Panc1 (cell line): ENCODE measurements at places on chromosomes 12 and 14.

- no peak for DNase-seq
Observed at GRCh38 chr14:104923640-104924420, 849 bp upstream of the PLD4 start.

- DNase-seq: no peak
Observed at GRCh38 chr12:88334271-88334670, 192.2 kb downstream of the TMTC3 start.

DNA sequence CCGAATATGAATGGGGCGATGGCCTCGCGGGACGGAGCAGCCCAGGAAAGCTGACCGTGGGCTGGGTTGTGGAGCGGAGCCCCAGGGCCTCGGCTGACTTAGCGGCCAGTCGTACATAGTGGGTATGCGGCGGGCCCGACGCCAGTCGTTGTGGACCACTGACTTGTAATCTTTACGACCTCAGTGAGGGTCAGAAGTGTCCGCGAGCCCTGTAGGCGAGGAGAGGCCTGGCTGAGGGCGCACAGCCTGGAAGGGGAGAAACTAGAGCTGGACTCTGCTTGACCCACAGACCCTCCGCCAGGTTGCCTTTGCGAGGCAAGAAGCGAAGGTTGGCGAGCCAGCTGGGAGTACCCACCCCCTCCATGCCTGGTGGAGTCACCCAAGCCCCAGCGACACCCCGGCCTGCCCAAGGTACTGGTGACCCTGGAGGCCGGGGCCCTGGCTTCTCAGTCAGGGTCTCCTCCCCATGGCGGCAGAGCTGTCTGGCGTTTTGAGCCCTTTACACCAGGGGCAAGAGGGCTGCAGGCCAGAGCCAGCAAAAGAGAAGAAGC lies 15.6 kb upstream of the DYNC1H1 start:
- no peak for DNase-seq

GRCh38 chr12:120283318-120283717 lies 8.4 kb downstream of the RNU4-2 start:
- DNase-seq: no peak

GRCh38 chr12:13973996-13974395 lies 7.4 kb downstream of the GRIN2B start:
- no peak for DNase-seq

- no peak for DNase-seq
Observed at GRCh38 chr14:95520346-95520745, 3.9 kb upstream of the SYNE3 start.

DNA sequence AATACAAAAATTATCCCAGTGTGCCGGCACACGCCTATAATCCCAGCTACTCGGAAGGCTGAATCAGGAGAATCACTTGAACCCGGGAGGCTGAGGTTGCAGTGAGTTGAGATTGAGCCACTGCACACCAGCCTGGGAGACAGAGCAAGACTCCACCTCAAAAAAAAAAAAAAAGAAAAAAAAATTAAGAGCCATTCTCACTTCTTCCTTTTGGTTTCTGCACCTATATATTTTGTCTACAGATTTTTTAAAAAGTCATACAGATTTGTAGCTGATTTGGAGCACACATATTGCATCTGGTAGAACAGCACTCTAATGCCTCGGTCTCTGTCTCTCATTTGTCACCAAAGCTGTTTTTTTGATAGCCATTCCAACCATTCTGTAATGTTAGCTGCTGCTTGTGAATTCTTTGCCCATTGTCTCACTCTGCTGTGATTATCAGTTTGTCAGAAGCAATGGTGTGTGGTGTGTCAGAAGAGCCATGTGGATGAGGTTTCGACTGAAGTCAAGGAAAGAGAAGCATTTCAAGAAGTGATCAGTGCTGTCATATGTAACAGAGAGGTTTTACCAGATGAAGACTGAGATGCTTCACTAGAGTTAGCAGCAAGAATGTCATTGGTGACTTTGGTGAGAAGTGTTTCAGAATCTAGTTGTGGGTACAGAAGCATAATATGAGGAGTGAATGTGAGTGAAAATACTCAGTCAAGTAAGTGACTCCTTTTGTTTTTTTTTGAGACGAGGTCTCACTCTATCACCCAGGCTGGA lies 8.7 kb upstream of the KTN1 start:
- no peak for DNase-seq

DNA sequence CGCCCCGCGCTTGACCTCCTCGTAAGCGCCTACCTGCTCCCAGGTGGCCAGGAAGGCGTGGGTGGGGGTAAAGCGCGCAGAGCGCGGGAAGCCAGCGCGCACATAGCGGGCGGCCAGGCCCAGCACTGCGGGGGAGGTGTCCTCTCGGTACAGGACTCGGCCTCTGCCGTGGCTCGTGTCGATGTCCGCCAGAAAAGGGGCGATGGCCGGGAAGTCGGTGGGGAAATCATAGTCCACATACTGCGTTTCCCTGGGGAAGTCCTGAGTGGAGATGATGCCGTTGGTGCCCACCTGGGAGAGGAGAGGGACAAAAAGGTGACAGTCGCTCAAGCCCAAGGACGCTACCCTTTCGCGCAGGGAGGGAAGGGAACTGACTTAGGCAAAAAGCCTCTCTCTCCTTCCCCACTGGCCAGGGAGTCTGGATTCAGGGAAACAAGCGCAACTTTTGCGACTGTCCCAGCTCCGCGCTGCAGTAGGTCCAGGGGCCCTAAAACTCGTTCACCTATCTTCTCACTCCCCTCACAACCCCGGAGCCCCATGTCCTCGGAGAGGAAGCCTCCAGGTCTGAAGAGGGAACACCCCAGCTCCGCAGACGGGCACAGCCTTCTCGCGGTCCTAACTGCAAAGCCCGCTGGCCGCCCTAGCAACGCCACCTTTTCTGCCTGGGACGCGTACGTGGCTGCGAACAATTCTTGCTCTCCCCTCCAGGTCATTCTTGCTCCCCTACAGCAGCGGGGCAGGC lies 815 bp downstream of the NID2 start:
- DNase-seq: no peak

DNA sequence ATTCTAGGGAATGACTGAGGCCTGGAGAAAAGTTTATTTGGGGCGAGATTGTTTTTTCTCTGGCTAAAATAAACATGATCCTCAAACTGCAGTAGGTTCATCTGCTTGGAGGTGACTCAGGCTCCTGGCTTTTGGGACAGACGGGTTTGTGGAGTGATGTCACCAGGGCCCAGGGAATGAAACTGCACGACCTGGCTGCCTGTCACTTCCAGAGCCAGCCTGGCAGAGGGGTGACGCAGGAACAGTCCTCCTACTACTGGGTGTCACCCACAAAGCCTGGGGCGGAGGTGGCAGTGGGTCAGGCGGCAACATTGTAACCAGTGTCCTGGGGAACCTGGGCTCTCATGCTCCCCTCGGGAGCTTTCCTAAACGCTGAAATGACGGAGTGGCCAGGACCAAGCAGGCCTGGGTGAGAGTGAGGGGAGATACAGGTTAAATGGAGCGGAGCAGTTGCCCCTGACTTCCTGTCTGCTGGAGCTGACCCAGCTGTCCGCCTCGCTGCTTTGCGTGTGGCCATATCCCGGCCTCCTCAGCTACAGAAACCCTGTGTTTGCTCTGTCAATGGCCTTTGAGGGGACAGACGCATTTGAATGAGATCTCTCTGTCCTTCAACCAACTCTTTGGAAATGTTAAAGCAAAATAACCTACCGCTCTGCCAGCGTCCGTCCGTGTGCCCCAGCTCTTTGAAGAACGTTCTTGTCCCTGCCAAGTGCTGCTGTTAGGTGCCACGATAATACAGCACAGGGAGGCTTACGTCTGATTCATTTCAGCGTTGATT lies 6.5 kb downstream of the HIP1R start:
- DNase-seq: no peak

- DNase-seq: no peak
Observed at GRCh38 chr14:94557327-94557726, 3.9 kb upstream of the SERPINA4 start.

DNA sequence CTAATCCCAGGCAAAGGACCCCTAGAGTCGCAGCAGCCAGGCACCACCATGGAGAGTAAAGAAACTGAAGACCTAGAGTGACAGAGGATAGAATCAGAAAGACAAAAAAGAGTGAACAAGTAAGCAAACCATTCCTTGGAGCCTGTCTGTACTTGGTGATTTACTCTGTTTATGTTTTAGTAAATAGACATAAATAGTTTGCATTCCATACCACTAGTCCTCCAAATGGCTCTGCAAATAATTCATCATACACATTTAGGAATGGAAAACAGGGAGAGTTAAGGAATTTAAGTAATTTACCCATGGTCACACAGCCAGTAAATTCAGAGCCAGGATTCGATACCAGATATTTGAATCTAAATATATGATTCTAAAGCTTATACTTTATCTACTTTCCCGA lies 2.8 kb downstream of the OLR1 start:
- DNase-seq: no peak

DNA sequence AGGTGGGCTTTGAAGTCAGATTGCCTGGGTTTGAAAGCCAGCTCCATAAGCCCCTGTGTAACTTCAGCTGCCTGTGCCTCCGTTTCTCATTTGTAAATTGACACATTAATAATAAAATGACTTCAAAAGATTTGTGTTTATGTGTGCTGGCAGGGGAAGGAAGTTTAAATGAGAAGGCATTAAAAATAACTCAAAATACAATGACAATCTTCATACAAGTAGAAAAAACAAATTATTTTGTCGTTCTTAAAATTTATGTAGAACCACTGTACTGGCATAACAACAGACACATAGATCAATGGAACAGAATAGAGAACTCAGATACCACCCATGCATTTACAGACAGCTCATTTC lies 83.0 kb downstream of the PPM1A start:
- no peak for DNase-seq

GRCh38 chr14:50677527-50678063 lies 9.5 kb upstream of the SAV1 start:
- DNase-seq: no peak

DNA sequence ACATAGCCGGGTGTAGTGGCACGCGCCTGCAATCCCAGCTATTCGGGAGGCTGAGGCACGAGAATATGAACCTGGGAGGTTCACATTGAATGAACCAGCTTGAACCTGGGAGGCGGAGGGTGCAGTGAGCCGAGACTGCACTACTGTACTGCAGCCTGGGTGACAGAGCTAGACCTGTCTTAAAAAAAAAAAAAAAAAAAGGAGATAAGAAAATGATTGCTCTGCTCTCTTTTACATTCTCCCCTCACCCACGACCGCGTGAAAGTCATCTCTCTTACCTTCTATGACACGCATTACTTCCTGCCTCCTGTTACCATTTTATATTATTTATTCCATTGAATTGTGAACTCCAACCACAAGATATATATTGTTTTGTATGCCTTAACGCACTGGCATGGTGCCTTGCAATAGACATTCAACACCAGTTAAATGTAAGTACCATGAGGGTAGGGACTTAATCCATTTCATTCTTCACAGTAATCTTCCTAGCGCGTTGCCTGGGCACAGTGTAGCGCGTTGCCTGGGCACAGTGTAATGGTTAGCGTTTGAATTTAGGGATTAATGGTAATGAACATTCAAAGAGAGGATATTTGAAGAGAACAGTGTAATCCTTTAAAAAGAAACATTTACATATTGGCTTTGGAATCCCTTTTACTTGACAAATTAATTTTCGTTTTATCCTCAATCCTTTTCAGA lies 2.7 kb downstream of the RAP1B start:
- no peak for DNase-seq

DNA sequence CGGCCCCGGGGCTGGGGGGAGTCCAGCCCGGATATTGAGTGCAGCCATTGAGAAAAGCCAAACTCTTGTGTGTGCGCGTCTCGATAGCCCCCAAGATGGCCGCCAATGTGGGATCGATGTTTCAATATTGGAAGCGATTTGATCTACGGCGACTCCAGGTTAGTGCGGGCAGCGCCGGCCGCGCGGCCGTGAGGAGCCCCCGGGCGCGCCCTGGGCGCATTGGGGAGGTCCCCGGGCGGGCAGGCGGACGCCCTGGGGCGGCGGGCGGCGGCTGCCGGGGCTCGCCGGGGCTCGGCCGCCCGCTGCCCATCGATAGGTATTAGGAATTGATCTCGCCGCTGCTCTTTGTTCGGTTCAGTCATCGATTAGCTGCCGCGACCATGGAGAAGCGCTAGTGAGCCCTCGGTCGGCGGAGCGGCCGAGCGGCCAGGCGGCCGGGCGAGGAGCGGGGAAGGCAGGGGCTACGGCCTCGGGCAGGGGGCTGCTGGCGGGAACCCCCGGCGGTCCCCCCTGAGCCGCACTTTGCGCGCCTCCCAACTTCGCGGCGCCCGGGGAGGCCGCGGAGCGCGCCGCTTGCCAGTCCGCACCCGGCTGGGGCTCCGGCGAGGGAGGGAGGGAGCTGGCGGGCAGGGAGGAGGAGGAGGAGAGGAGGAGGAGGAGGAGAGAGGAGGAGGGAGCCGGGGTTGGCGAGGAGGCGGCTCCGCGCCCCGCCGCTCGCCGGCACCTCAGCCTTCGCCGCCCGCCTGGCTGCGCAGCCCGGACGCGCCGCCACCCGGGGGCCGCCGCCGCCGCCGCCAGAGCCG lies 113.9 kb upstream of the MYL2 start:
- no peak for DNase-seq

- no peak for DNase-seq
Observed at GRCh38 chr12:106601496-106601895, 18.7 kb downstream of the RFX4 start.

DNA sequence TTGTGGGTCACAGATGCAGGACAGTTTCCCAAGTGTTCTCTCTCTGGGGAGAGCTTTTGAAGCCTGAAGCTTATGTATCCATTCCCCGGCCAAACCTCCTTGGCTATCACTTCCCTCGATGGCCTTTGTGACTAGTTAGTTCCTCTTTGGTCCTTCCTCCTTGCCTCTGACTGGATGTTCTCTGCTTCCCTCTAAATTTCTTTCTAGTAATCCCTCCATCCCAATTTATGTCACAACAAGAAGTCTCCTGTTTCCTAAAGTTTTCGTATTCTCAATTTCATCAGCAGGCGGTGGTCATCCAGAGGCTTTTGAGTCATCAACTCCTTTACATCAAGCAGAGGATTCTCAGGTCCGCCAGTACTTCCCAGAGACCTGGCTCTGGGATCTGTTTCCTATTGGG lies 27.5 kb downstream of the A2ML1 start:
- no peak for DNase-seq

DNA sequence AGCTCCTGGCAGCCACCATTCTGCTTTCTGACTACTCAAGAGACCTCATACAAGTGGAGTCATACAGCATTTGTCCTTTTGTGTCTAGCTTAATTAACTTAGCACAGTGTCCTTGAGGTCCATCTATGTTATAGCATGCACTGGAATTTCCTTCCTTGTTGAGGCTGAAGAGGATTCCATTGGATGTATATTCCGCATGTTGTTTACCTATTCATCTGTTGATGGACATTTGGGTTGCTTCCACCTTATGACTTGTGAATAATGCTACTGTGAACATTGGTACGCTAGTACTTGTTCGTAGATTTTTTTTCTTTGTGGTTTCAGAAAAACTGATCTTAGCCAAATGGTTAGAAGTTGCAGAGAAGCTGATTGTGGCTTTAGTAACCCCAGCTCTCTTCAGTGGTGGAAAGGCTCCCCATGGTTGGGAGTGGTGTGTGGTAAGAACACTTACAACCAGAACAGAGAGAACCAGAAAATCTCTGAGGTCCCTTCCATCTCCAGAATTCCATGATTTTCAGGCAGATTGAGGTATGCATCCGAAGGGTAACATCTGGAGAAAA lies 118.4 kb downstream of the SAMD4A start:
- no peak for DNase-seq

- DNase-seq: no peak
Observed at GRCh38 chr12:56898938-56899337, 35.3 kb downstream of the SDR9C7 start.

GRCh38 chr14:73719361-73719760 lies 5.2 kb upstream of the PNMA1 start:
- DNase-seq: no peak
